Umbilical cord (tissue), 2 donors: ENCODE measurements at places on chromosomes 16 and 17. TPM values are rescaled to one million over a fixed set of nuclear protein-coding genes. Genes with fewer than 3 reads are reported as not detected.

DNA sequence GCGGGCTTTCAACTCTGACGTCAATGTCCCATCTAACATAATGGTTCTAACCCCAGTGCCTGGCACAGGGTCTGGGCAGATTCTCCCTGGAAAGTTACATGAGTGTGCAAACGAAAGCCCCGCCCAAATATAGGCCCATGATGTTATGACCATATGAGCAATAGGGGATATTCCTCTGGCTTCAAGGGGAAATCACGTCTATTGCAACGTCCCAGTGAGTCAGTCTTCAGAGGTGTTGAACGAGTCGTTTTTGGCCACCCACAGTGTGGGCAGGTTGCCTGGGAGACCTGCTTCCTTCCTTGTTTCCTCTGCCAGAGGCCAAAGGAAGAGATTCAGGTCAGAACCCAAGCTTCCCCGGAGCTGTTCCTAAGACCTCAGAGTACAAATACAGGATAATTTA lies 30.3 kb downstream of the PIK3R5 start:
- no peak for DNase-seq

GRCh38 chr17:36730857-36731490 lies 129.6 kb downstream of the MRM1 start:
- no peak for DNase-seq

DNA sequence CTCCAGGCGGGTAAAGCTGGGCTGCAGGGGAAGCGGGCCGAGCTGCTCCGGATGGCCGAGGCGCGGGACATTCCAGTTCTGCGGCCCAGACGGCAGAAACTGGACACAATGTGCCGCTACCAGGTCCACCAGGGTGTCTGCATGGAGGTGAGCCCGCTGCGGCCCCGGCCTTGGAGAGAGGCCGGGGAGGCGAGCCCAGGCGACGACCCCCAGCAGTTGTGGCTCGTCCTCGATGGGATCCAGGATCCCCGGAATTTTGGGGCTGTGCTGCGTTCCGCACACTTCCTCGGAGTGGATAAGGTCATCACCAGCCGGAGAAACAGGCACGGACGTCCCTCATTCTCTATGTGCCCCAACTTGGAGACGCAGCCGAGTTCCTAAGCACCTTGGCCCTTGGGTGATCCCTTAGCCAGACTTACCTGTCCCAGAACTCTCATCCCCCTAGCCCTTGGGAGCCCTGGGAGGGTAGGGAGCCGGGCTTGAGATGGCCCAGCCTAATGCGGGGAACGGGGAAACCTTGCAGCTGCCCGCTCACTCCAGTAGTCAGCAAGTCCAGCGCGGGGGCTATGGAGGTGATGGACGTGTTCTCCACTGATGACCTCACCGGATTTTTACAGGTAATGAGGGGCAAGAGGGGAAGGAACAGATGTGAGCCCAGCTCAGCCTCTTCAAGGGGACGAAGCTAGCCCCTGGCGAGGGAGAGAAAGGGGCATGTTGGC lies 806 bp downstream of the MRM1 start:
- no peak for DNase-seq

The C16orf95 gene
- total RNA-seq = 0.72 TPM

GRCh38 chr16:27703545-27703944 lies 153.6 kb downstream of the KATNIP start:
- DNase-seq = no peak

DNA sequence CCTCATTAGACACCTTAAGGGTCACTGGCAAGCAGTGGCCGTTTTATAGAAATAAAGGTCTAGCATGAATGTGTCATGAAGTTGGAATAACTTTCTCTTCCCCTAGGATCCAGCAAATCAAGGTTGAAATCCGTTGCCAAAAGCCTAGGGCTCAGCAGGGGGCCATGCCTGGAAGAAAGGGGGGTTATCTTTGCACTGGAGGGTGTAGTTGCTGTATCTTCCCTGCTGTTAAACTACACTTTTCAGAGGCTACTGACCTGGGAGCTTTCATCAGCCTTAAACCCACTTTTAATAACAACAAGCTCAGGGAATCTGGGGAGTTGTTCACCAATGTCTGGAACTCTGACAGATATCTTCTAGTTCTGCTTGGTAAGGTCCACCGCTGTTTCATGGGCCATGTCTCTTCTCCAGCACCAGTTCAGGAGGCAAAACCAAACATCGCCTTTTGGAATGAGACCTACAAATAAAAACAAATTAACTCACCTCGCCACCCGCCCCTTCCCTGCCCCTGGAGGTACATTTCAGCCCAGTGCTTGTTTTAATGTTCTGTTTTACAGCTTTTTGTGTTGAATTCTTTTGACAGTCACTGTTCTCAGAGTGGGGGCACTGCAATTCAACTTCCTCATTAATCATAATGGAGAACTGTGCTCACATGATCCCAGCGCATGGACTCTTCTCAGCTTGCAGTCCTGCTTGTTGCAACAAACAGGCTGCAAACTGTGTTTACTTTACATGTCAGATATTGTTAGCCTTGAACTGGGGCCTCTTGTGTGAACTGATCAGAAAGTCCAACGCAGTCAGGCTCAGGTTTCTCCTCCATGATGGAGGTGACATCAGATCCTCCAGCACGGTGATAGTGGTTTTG lies 508.7 kb downstream of the KCNJ2 start:
- DNase-seq = no peak

DNA sequence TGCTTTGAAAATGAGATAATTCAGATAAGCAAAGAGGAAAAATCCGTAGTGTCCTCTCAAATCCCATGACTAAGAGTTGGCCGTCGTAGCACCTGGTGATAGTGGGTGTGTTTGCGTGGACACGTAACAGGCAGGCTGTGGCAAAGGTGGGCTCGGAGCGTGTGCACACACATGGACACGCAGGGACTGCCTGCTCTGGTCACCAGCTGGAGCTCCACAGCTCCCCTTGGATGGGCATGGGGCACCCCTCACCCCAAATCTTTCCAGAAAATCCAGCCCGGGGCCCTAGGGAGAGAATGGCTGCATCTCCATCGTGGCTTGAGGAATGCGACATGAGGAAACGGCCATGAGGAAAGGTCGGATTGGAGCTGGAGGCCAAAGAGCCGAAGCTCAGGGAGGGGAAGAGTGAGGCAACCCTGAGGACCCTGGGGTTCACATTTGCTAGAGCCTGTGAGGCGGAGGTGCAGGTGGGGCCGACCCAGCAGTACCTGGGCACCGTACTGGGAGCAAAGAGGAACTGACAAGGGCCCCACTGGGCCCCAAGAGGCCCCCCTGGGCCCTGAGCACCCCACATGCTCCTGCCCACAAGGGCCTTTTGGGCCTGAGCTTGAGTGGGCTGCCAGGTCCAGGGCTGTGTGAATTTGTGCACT lies 51.6 kb downstream of the DNAH17 start:
- DNase-seq = no peak

GRCh38 chr17:72125226-72125651 lies 4.4 kb downstream of the SOX9 start:
- DNase-seq = no peak

GRCh38 chr16:53768167-53768566 lies 64.2 kb downstream of the FTO start:
- peak; percentile 49 for DNase-seq

DNA sequence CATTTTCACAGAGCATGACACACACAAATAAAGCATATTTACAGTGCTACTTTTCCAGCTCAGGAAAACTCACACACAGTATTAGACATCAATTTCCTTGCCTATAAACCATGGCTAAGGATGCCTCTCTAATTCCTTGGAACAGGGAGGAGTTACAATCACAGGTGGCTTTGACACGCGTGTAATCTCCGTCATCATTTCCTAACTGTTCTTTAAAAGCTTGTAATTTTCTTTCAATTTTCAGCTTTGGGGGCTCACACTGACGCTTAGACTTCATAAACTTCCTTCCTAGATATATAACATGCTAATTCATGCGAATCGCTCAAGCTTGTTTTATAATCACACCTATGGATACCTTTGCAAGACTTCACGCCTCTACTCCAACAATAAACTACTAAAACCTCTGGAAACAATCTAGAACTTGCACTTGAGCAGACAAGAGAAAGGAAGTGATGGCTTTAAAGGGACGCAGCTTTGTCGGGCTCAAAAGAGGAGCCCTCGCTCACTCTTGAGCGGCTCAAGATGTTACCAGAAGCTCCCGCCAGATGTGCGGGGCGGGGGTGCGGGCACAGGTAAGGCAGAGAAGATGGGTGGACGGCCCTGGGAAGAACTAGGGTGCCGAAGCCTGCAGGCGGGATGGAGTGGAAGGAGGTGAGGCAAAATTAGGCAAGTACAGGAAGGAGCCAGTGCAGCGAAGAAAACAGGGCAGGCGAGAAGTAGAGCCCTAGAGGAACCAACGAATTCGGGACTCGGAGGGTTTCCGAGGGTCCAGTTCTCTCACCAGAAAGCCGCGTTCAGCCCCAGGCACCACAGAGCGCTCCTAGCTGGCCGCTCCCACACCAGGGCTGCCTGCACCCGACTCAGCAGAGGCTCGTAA lies 631 bp downstream of the RETREG3 start:
- DNase-seq = no peak

DNA sequence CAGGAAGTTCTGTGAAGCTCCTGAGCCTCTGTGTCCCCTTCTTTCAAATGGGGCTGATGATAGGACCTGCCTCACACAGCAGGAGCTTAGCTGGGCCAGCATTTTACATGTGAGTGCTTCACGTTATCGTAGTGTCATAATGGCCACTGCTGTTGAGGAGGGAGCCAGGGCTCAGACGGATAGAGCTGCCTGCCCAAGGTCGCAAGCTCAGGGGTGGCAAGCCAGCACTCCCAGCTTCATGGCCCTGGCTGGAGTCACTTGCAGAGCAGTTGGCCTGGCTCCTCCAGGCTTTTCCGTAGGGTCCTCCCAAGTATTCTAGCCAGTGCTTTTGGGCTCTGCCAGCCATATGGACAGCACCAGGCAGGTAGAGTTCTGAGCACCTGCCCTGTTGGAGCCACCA lies 115.1 kb downstream of the SOCS1 start:
- DNase-seq = no peak

DNA sequence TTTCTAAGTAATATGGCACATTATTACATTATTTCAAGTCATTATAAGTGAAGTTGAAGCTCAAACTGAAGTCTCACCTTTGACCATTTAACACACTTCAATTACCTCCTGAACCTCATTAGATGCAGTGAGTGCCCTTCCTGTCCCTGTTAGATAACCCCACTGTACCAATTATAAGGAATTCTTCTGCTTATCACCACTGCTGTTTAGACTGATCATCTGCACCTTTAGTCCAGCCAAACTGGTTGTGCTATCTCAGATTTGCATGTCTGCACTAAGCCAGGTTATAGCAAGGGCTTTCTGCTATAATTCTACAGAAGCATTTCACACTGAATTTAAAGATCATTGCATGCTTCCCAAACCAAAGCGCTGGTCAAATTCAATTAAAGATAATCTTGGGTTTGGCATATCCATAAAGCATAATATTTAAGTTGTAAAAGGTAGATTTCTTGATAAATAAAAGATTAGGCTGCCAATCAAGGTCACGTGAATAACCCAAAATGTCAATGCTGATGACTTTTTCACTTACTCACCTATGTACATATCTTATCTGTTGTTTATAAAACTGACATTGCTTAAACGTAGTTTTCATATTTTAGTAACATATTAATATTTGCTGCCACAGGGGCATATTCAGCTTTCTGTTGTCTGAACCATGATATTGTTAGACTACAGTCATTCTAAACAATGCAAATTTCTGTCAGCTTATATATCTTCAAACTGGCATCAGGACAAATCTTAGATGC lies 11.9 kb downstream of the ITFG1 start:
- no peak for DNase-seq

GRCh38 chr17:14605267-14605599 lies 304.4 kb downstream of the HS3ST3B1 start:
- DNase-seq = peak; percentile 41

- no peak for DNase-seq
These were observed 990 bp downstream of the DOK4 start for GRCh38 chr16:57485091-57485915.

The RNPS1 gene
- total RNA-seq = 51.3 TPM

DNA sequence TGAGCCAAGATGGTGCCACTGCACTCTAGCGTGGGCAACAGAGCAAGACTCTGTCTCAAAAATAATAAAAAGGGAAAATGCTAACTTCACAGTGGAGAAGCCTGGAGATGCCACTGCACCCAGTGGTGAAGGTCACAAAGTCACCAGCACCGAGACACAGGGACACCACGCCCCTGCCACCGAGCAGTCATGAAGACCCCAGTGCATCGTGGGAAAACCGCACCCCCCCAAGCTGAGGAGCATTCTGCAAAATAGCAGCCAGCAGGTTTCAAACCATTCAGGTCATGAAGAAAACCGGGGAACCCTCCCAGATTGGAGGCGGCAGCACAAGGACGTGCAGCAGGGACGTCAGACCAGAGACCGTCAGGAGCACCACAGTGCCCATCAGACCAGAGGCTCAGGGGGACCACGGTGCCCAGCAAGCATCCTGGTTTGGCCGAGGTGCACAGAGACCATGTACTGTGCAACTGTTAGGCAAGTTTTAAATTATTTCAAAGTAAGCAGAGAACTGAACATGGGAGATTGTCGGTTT lies 13.7 kb downstream of the CHMP1A start:
- no peak for DNase-seq

DNA sequence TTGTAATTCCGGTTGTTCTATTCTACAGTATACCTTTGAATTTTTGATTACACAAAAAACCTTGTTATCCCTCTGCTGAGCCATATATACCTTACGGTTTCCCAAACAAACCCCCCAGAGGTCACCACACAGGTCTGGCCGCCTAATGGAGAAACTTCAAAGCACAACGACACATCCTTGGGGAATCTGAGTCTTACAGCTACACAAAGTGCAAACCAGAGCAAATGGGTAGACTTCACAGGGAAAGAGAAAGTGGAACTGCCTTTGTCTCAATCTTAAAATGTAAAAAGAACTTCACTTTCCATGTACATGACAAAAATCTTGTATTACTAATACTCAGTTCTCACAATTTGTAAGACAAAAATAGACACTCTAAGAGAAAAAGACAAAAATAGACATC lies 2.7 kb downstream of the FBXO31 start:
- DNase-seq = no peak

GRCh38 chr16:27769561-27770255 lies 219.8 kb downstream of the KATNIP start:
- DNase-seq = peak; percentile 14

The SLC38A8 gene
- not detected for total RNA-seq

The LAT gene
- total RNA-seq = 0.72 TPM

DNA sequence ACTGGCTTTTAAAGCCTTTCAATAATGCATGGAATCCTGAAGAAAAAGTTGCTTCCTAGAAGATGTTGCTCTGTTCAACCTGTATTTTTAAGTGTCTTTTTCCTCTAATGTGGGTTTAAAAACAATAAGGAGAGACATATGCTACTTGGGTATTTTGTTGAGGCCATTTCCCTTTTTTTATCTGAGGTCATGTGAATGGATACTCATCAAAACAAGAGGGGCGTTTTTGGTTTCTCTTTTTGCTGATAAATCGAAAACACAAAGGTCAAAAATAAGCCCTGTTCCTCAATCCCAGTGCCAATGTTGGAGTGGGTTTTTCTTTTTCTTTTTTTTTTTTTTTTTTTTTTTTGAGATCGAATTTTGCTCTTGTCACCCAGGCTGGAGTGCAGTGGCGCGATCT lies 468.0 kb upstream of the RBFOX1 start:
- DNase-seq = no peak
